ENCODE measurements at places on chromosomes 12 and 14.

DNA sequence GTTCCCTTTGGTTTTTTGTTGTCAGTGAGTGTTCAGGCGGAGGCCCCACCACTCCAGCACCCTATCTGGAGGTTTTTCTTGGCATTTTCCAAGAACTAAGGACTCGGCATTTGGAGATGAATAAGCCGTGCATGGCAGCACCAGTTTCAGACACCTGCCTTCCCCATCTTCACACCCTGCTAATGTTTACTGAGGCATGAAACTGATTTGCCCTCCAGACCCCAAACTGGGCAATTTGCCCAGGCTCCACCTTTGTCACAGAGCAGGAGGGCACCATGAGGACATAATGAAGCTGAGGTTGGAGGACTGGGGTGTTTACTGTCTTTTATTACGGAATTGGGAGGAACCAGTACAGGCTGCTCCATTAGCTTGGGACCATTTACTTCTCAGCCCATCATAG lies 113.4 kb downstream of the LGMN start:
- no peak for DNase-seq

GRCh38 chr14:36671149-36671548 lies 9.5 kb downstream of the PAX9 start:
- DNase-seq = no peak

GRCh38 chr14:33307691-33308251 lies 369.1 kb downstream of the NPAS3 start:
- no peak for DNase-seq

DNA sequence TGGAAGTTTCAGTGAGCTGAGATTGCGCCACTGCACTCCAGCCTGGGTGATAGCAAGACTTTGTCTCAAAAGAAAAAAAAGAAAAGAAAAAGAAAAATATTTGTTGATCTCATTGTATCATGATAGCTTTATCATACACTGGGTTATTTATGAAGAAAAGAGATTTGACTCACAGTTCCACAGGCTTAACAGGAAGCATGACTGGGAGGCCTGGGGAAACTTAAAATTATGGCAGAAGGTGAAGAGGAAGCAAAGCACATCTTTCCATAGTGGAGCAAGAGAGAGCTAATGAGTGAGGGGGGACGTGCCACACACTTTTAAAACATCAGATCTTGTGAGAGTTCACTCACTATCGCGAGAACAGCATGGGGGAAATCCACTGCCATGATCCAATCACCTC lies 72.7 kb upstream of the FUT8 start:
- no peak for DNase-seq

DNA sequence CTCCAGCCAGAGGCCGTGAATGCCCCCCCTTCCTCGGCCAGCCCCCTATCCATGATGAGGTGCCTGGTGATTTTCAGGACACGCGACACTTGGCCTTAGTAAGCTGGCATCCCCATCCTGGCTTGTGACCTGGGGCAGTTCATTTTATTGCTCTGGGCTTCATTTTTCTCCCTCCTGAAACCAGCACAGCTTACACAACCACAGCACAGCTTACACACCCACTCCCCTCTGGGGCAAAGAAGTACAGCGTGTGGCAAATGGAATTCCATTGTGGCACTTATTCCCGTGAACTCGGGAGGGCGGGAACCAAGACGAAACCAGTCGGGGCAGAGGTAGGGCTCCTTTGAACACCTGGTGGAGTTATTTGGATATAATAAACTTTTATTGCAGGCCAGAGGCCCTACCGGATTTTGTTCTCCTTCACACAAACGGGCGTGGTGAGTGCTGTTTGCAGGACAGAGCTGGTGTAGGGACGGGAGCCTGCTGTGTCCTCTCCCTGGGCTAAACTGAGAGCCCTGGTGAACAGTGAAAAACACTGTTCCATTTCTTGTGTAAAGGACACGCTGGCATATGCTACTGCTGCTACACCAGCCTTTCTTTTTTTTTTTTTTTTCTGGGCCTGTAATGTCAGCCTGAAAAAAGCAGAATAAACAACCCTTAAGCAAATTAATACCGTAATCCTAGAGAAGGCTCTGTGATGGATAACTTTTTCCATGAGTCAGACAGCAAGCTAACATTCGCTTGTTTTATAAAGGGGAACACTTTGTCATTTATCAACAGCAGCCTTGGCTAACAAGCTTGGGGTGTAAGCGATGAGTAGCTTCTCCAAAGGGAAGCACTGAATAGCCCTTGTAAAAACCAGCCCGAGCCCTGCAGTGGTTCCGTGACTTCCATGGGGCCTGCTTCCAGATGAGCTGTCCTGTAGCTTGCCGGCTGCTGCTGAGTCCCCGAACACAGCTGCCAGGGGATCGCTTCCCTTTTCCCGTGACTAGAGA lies 29.3 kb downstream of the CD9 start:
- DNase-seq = no peak

All from activated T-helper 1 cell treated with anti-CD3 and anti-CD28 coated beads, Interleukin-2, amount 50 U/mL, for 16 hours (primary cell).